Fibroblast of the conjunctiva (primary cell): ENCODE measurements at places on chromosomes 1 and 21.
A peak's percentile ranks its signal among the peaks of the same experiment; 100 is the strongest.

DNA sequence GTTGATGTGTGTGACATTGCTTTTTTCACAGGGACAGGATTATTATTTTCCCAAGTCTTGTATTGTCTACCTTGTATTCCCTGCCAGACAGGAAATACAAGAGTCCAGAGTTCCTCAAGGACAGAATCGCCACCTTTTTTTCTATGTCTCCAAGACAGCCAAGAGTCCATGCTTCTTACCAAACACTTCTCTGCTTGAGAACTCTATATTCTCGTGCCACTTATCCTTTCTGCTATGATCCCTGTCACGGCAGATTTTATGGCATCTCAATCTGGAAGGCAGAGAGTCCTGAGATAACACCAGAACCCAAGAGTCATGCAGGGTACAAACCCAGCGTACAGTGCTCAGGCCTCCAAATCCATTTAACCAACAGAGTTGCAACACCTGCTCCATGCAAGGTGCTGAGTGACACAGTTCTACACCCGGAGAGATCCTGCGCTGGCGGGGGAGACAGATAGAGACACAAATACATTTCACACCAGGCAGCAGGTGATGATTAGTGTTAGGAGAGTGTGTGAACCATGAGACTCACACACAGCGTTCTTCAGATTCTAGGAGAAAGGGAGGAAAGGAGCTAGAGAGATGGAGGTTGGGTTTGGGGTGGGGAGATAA is 107.6 kb downstream of the NAV1 start:
- DNase-seq = no peak

GRCh38 chr1:69272684-69273083 is 295.0 kb upstream of the LRRC7 start:
- no peak for DNase-seq

- no peak for DNase-seq
Observed at GRCh38 chr1:65881067-65881594, 88.4 kb downstream of the PDE4B start.

GRCh38 chr21:39387461-39388037 is 38.7 kb upstream of the HMGN1 start:
- peak; percentile 82 for DNase-seq
